Activated T-helper 1 cell treated with anti-CD3 and anti-CD28 coated beads, Interleukin-2, amount 50 U/mL, for 16 hours (primary cell): ENCODE measurements at places on chromosomes 13 and 19.

- DNase-seq = no peak
Measured at GRCh38 chr19:17522988-17523872, 11.8 kb downstream of the PGLS start.

DNA sequence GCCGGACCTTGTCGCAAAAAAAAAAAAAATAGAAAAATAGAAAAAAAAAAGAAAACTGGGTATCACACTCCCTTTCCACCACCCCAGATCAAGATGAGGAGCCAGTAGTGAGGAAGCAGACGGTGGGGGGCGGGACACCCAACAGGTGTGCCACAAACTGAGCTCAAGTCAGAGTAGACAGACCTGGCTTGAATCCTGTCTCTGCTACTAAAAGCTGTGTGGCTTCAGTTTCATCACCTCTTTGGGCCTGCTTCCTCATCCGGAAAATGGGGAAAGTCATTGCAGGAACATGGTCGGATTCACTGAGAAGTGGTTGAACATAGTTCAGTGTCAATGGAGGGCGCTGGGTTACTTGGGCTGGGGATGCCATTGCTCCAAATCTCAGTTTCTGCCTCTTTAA lies 2.9 kb downstream of the HIF3A start:
- no peak for DNase-seq

DNA sequence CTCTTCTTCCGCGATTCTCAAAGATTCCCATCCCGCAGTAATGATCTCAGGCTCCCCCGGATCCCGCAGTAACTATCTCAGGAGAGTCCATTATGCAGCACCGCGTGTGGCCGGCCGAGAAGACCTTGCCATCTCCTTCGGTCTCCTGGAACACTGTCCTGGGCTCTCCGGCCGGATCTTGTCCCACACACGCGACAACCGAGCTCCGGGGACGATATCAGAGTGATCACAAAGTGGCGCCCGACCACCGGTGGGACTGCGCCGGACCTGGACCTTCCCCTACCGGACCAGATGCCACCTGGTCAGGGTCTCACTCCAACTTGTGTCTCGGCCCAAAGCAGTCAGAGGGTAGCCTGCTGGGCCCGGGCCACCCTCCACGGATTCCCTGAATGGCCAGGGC lies 24.0 kb downstream of the MAN2B1 start:
- no peak for DNase-seq

DNA sequence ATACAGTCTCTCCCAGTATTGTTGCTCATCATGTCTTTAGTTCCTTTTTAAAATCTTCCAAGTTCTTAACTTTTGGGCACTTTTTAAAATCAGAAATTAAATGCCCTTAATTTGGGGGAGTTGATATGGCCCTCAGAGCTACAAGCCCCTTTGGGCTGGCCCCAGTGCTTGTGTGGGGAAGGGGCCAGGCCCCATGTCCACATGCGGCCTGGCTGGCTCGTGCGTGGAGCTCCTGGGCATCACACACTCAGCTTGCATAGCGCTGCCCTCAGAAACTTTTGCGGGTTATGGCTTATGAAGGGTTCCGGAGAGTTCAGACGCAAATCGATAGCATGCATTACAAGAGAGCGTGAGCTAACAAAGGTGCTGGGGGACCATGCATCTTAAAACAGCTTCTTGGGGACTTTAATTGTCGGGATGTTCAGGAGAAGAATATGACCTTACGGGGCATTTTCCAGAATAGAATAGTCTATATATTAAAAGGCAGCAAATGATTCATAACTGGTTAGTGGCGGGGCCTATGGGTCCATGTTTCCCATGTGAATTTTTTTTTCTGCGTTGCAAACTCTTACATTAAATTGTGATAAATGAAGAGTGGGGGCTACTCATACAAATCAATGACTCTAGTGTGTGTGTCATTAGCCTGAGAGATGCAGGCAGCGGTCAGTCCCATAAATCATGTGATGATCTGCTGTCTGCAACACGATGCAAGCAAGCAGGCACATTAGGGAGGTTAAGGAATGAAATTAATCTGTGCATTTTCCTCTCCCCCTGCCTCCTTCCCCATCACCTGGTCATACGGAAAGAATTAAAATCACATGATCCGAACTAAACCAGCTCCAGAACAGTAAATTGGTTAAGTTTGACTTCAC lies 185.8 kb upstream of the TSHZ3 start:
- DNase-seq = no peak

GRCh38 chr13:97091196-97091595 lies 96.9 kb upstream of the OXGR1 start:
- no peak for DNase-seq
